Stimulated activated CD8-positive, alpha-beta memory T cell treated with anti-CD3 and anti-CD28 coated beads, Interleukin-4, amount 100 ng/mL, for 4 hours (primary cell): ENCODE measurements at places on chromosomes 3 and 15.

GRCh38 chr15:92638291-92638708 lies 17.3 kb downstream of the FAM174B start:
- DNase-seq = no peak

GRCh38 chr3:174931473-174932353 lies 72.6 kb downstream of the NAALADL2 start:
- no peak for DNase-seq

- DNase-seq = no peak
These were observed 143.4 kb downstream of the PDCD6IP start for GRCh38 chr3:33941804-33942203.

- DNase-seq = no peak
These were observed 43.5 kb upstream of the GRIP2 start for GRCh38 chr3:14583548-14584091.

GRCh38 chr15:92597548-92597947 lies 58.0 kb downstream of the FAM174B start:
- DNase-seq = no peak

DNA sequence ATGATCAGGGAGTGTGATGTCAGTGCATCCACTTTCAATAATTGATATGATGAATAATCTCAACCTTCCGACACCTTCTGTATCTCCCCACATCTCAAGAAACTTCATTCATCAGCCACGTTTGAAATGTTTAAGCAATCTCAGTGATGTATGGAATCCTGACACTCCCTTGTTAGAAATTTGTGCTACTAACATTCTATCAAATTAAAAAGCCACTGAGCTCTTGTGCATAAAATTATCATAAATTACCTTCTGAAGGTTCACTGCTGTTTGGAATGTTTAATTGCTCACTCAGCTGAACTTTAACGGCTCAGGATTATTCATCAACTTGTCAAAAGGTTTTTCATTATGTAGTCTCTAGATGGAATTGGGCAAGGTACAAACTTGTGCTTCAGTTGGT lies 108.4 kb upstream of the DPH6 start:
- DNase-seq = no peak

DNA sequence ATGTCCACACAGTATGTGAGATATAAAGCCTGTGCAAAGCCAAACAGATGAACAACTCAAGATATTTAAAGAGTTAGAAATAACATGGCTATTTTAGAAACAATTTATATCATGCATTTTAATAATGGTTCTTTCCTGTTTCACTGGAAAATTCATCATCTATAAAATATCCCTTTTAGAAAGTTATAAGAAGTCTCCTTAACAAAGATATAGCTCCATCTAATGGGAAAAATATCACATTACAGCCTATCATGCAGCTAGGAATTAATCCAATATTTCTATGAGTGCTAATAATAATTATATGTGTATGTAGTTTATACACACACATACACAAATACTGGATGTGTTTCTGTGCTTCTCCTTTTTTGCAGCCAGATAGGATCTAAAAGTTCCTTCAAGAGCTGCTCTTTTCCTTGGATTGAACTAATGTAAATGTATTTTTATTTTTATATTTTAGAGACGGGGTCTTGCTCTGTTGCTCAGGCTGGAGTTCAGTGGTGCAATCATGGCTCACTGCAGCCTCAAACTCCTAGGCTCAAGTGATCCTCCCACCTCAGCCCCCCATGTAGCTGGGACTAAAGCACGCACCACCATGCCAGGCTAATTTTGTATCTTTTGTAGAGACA lies 21.6 kb downstream of the RPL22L1 start:
- DNase-seq = no peak

GRCh38 chr15:33586786-33587697 lies 276.3 kb downstream of the RYR3 start:
- DNase-seq = no peak
